ENCODE measurements at places on chromosomes 1 and 21.

DNA sequence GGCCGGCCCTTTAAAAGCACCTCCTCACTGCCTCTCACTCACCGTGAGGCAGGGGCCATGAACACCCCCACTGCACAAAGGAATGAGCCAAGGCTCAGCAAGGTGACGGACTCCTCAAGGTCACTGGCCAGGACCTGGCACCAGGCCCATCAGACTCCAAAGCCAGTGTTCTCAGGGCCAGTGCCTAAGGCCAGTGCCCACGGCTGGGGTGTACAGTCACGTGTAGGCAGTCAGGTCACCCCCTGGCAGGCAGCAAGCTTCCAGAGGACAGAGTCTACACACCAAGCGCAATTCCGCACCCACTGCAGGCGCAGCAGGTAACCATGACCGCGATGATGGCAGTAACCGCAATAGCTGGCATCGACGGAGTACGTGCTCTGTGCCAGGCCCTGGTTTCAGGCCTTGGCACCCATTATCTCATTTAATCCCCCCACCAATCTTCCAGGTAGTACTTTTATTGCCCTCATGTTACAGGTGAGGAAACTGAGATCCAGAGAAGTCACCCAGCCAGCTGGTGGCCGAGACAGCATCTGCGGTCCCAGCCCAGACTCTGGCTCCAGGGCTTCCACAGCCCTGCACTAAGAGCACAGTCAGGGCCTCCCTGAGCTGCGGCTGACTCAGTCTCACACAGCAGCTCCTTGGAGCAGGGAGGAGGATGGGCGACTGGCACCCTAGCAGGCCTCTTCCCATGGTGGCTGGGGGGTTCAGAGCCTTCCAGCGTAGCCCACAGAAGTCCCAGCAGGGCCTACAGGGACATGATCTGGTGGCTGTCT is 27.0 kb downstream of the RAP1GAP start:
- no peak for DNase-seq

DNA sequence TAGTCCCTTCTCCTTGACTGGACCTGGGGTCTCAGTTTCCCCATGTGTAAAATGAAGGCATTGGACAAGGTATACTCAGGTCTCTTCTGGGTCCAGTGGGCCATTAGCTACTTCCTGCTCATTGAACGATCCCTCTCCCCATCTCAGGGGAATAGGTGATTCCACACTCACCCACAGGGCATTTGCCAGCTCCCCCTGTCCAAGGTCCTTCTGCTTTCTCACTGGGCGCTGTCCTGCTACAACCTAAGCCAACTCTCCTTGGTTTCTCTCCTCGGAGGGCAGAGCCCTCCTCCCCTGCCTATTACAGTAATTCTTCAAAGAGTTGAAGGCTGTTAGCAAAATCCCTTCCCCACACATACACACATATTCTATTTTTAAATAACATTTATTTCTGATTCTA is 16.6 kb downstream of the DISP3 start:
- no peak for DNase-seq

- no peak for DNase-seq
These were observed 14.1 kb downstream of the PEA15 start for GRCh38 chr1:160219062-160219929.

DNA sequence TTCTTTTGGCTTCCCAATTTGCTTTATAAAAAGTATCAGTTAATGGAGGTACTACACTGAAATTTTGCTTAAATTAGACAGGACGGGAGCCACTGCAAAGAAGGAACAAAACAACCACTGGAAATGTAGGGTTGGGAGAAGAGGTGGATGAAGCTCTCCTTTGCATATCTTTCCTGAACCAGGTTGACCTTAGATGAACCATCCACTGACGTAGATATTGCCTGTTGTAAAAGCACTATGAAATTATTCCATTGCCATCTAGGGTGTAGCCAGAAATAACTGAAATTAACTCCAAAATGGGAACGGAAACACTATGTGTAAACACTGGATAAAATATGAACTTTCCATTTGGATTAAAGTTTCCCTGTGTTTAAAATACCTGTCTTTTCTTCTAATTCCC is 1.2 kb upstream of the ABL2 start:
- DNase-seq = no peak

GRCh38 chr1:107570768-107571167 is 394.2 kb downstream of the VAV3 start:
- no peak for DNase-seq

GRCh38 chr1:174996476-174996875 is 3.3 kb upstream of the CACYBP start:
- no peak for DNase-seq

GRCh38 chr1:172874950-172875349 is 175.8 kb downstream of the TNFSF18 start:
- no peak for DNase-seq

DNA sequence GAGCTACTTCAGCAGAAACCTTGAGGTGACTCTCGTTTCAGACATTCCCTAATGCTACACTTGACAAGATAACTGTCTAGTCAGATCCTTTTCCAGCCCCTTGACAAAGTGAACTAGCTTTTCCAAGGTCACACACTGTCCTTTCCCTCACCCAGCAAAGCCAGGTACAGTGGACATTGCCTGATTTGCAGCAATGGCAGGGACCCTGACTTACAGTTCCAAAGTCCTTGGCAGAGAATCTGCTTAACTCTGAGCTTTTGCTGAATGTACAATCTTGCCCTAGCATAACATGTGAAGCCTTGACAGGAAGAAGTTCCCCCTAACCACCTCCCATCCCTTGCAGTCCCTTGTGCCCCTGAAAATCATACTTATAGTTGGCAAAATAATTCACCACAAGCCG is 37.1 kb downstream of the HSD3B2 start:
- no peak for DNase-seq

DNA sequence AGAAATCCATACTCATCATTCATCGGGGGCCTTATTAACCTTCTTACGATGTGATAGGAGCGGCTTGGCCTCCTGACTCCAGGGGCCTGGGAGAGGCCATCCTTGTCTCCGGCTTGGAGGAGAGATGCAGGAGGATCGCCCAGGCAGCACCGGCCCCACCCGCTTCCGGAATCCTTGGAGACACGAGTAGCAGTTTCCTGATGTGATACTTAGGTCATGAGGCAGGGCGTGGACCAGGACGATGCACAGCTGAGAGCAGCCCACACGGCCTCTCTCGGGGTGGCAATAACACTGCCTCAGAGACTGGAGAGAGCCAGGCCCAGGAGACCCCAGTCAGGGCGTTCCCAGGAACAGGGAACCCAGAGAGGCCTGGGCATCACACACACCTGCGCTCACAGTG is 163.6 kb upstream of the ARHGEF16 start:
- DNase-seq = no peak

DNA sequence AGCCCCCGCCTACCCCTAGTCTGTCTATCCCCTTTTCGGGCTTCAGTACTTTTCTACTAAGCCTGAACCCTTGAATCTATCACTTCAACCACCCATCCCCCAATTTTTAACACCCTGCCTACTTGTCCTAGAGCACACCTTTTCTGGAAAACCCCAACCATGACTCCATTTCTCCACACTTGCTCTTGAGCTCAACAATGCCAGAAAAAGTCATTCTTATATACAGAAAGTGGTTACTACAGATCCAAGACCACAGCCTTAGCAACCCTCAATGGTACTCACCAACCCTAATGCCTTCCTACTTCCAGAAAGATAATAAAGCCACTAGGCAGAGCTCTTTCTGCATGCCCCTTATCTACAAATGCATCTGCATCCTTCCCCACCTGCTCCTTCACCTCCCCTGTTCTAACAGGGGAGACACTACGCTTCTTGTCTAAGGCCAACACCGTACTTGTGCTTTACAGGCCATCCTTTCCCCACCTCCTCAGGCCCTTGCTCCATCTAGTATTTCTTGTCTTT is 41.2 kb downstream of the DMAP1 start:
- no peak for DNase-seq

- no peak for DNase-seq
These were observed 239.8 kb downstream of the USH2A start for GRCh38 chr1:216183454-216183853.

DNA sequence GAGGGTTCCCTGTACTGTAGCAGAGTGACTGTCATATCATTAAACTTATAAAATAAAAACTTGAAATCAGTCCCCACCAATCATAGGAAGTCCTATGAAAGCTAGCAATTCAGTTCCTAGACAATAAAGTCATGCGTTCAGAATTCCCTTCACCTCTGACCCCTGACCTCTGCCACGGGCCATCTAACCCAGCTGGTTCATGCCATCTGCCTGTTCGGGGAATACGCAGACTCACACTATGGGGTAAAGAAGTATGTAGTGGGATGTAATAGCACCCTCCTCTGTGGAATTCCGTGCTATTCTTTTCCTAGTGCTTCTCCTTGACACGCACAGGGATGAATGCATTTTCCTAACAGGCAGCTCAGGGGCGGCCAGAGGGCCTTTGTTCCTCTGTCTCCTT is 2.1 kb downstream of the GSTM4 start:
- no peak for DNase-seq

GRCh38 chr1:4227986-4228385 is 327.9 kb upstream of the C1orf174 start:
- no peak for DNase-seq

- DNase-seq = no peak
These were observed 94.4 kb upstream of the KCTD3 start for GRCh38 chr1:215472723-215473122.

GRCh38 chr1:226119169-226119568 is 56.7 kb downstream of the H3-3A start:
- DNase-seq = no peak
